ENCODE measurements at places on chromosomes 4 and X. TPM values are rescaled to one million over a fixed set of nuclear protein-coding genes. Genes with fewer than 3 reads are reported as not detected.

Gene NEIL3
- polyA plus RNA-seq = 3.7 TPM

Gene GPR34
- polyA plus RNA-seq = not detected

Gene LINC00632
- polyA plus RNA-seq = 69.9 TPM

Gene APLN
- 0.27 TPM for polyA plus RNA-seq

DNA sequence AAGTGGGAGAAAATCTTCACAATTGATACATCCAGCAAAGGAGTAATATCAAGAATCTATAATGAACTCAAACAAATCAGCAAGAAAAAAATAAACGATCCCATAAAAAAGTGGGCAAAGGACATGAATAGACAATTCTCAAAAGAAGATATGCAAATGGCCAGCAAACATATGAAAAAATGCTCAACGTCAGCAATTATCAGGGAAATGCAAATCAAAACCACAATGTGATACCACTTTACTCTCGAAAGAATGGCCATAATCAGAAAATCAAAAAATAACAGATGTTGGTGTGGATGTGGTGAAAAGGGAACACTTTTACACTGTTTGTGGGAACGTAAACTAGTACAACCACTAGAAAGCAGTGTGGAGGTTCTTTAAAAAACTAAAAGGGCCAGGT lies 114.3 kb upstream of the CCSER1 start:
- DNase-seq = no peak

DNA sequence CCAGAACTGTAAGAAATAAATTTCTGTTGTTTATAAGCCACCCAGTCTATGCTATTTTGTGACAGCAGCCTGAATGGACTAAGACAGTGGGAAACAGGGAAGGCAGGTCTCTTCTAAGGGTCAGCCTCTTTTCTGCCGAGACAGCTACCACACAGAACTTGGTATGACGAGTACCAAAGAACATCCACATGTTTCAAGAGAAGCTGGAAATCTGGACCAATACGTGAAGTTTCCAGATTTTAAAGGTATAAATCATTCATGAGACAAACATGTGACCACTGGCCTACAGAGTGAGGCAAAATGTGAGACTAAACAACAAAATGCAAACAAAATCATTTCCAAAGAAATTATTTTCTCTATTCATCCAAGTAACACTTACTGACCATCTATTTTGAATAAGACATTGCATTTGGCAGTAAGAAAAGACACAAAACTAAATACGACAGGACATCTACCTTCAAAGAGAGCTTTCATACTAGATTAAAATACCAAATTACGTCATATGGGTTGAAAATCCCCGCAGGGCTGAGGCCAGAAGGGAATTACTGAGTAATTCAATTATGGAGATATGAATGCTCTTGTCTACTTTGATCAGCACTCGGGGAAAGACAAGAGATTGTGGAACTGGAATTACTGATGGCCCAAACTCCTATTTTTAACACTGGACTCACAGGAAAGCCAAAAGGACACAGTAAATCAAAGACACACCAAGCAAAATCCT lies 7.2 kb downstream of the SCARB2 start:
- no peak for DNase-seq

Gene ATP2B3
- polyA plus RNA-seq = not detected

Gene KLB
- polyA plus RNA-seq = not detected

- no peak for DNase-seq
These were observed 851.6 kb downstream of the CENPC start for GRCh38 chr4:66693694-66694093.

DNA sequence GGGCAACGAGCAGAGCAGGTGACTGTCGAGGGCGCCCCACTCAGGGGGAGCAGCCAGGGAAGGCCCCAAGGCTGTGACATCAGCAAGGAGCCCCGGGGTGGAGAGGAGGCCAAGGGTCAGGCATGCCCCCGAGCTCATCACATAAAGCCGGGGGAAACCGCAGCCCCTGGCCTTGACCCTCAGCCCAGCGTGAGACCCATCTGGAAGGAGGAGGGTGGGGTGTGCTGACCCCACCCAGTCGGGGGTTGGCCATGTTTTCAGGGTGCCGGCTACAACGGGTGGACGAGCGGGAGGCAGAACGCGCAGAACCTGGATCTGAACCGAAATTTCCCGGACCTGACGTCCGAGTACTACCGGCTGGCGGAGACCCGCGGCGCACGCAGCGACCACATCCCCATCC lies 13.9 kb downstream of the CPZ start:
- DNase-seq = no peak

- DNase-seq = no peak
These were observed 26.7 kb downstream of the PHKA1 start for GRCh38 chrX:72687396-72687795.

Gene TMPRSS11E
- not detected for polyA plus RNA-seq

DNA sequence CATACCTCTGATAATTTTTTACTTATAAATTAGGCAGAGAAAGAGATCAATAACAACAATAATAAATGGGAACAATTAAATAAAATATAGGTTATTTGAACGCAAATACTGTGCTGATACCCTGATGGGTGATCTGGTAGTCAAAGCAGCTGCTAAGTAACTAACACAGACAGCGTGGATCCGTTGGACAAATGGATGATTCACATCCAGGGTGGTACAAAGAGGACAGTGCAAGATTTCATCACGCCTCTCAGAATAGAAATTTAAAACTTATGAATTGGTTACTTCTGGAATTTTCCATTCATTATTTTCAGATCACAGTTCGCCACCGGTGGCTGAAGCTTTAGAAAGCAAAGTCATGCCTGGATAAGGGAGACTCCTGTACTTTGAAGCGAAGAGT lies 1066.0 kb upstream of the ADGRL3 start:
- DNase-seq = no peak

Gene FAM149A
- 0.20 TPM for polyA plus RNA-seq

Gene NLGN4X
- not detected for polyA plus RNA-seq

DNA sequence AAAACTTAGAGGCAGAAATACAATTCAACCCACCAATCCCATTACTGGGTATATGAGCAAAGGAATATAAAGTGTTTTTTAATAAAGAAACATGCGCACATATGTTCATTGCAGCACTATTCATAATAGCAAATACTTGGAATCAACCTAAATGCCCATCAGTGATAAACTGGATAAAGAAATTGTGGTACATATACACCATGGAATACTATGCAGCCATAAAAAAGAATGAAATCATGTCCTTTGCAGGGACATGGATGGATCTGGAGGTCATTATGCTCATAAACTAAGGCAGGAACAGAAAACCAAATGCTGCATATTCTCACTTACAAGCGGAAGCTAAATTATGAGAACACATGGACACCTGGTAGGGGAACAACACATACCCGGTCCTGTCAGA lies 807.7 kb upstream of the INTU start:
- DNase-seq = no peak

Gene POF1B
- polyA plus RNA-seq = not detected

Gene ZNF732
- 0.12 TPM for polyA plus RNA-seq
